ENCODE measurements at places on chromosomes 7 and 10.

- DNase-seq: no peak
These were observed 196.0 kb upstream of the TMEM72 start for GRCh38 chr10:44715136-44715535.

GRCh38 chr7:134901389-134902020, 84.8 kb upstream of the AGBL3 start:
- no peak for DNase-seq

GRCh38 chr7:93146036-93146435, 2.1 kb downstream of the SAMD9L start:
- DNase-seq: no peak

GRCh38 chr10:43110338-43111071, 27.7 kb upstream of the CSGALNACT2 start:
- DNase-seq: no peak

DNA sequence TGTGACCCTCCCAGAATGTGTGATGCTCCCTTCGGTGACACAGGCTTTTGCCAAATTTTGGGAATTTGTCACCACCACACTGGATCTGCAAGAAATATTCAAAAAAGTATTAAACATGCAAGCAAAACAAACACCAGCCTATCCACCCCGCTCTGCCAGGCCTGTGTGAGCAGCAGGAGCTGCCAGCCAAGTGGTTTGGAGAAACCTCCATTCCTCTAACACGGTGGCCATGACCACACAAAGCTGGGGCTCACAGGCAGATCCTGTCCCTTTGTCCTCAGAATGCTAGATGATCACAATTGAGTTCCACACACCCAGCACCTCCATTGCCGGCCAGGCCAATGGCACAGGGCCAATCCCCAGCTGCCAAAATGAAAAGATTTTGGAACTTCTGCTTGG, 261.9 kb upstream of the PPP2R2D start:
- no peak for DNase-seq

DNA sequence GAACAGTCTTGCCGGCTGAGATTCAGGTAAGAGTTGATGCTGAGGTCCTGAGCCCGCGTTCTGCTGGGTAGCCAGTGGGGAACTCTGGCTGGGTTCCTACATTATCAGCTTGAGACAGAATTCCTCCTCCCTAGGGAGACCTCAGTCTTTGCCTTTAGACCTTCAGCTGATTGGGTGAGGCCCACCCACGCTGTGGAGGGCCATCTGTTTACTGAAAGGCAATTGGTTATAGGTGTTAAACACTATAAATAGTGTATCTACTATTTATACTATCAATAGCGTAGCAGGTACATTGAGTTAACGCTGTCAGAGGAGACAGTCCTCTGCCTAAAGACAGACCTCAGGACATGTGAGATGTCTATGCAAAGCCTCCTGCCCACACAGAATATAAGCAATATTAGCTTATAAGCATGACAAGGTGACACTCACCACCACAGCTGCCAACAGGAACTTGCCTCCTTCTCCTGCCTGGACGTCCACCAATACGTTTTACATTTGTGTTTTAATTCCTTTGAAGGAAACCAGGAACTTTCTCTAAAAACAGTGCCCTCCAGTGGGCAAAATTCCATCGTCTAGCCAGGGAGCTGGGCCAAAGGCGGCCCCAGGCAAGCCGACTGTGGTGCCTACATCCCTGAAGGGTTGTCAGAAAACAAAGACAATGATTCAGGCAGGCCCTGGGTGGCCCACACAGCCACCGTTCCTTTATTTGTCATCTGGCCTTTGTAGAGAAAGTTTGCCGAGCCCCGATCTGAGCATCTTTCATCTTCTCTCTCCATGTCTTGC, 58.8 kb downstream of the INSIG1 start:
- no peak for DNase-seq

- DNase-seq: no peak
These were observed 281.1 kb downstream of the ELFN1 start for GRCh38 chr7:1951159-1951536.

Data from hippocampal formation (tissue), 2 donors.